Breast epithelium (tissue), 4 donors: ENCODE measurements at places on chromosomes 3 and 15. TPM values are rescaled to one million over a fixed set of nuclear protein-coding genes. Genes with fewer than 3 reads are reported as not detected.

- H3K27ac ChIP-seq, result no peak overlapping the region
- no peaks in the 10 kb centered on the region for H3K4me1 ChIP-seq
- H3K36me3 ChIP-seq, result no peaks in the 10 kb centered on the region
- no peaks in the 10 kb centered on the region for H3K27me3 ChIP-seq
Observed at GRCh38 chr3:153572654-153573053, 410.6 kb downstream of the RAP2B start.

DNA sequence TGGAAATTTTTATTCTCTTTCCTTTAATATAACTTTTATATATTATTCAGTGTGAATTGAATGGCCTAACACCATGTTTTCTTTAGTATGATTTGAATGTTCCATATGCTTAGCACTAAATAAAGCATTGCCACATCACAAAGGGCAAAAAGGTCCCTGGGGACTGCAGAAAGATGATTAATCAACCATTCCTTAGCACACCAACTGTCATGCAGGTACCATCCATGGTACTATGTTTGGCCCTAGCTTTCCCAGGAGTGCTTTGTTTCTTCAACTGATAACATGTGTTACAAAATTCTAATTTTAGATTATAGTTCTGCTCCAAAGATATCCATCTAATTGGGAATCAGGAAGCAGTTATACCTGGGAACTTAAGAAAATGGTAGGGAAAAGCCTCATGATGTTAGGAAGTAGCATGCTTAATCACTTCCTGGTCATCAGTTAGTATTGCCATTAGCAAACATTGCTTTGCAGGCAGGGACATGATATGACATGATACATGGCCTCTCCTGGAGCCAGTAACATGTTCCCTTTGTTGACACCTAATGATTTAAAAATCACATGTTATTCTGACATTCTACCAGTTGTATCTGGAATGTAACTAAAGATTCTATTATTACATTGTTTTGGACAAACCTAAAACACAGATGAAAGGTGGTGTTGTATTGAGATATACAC, 712.6 kb upstream of the GBE1 start:
- no peaks in the 10 kb centered on the region for H3K36me3 ChIP-seq
- H3K4me3 ChIP-seq, result no peak overlapping the region
- no peaks in the 10 kb centered on the region for H3K4me1 ChIP-seq
- no peaks in the 10 kb centered on the region for H3K27me3 ChIP-seq
- H3K27ac ChIP-seq, result no peak overlapping the region

DNA sequence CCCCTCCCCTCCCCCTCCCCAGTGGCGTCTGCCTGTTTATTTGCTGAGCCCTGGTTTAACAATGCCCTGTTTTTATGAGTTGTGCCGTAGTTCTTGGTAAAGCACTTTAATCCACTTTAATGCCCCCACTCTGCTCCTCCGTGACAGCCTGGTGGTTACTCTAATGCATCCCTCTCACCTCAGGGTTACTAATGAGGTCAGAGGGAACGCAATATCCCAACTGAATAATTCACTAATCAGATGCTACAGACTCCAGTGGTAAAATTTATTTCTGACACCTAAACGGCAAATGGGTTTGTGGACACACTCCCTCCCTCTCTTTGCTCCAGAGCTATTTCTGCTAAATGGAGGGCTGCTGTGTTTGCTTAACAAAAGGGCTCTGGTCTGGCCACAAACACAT, 26.1 kb upstream of the NTRK3 start:
- H3K36me3 ChIP-seq, result no peaks in the 10 kb centered on the region
- H3K4me1 ChIP-seq, result no peaks in the 10 kb centered on the region
- no peak for DNase-seq
- H3K27ac ChIP-seq, result no peak overlapping the region

DNA sequence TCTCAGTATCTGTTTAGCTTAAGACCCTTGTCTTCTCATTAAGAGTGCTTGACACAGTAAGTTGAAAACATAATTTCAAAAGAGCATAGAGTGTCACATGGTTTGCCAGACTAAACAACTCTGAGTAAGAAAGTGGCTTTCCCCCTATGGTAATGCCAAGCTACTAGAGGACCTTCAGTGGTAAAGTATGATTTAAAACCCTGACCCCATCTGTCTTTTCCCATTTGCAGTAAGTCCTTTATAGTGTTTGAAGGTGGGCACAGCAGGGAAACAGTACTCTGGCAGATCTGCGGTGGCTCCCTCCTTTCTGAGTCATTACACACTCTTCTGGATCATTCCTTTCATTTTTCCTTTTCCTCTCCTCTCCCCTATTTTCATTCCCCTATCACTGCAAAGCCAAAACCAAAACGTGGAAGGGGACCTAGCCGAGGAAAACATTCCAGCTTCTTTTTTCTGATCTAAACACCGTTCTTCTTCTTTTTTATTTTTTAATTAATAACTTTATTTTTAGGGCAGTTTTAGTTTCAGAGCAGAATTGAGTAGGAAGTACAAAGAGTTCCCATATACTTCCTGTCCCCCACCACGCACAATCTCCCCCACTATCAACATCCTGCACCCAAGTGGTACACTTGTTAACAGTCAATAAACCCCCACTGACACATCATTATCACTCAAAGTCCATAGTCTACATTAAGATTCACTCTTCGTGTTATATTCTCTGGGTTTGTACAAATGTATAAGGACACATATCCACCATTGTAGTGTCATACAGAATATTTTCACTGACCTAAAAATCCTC, 74.7 kb downstream of the PPARG start:
- no peak overlapping the region for H3K4me3 ChIP-seq
- no peaks in the 10 kb centered on the region for H3K4me1 ChIP-seq
- no peaks in the 10 kb centered on the region for H3K27me3 ChIP-seq
- DNase-seq, result no peak

- DNase-seq, result no peak
- no peaks in the 10 kb centered on the region for H3K36me3 ChIP-seq
- H3K4me3 ChIP-seq, result no peak overlapping the region
Observed at GRCh38 chr3:101796077-101796680, 17.2 kb downstream of the NXPE3 start.

DNA sequence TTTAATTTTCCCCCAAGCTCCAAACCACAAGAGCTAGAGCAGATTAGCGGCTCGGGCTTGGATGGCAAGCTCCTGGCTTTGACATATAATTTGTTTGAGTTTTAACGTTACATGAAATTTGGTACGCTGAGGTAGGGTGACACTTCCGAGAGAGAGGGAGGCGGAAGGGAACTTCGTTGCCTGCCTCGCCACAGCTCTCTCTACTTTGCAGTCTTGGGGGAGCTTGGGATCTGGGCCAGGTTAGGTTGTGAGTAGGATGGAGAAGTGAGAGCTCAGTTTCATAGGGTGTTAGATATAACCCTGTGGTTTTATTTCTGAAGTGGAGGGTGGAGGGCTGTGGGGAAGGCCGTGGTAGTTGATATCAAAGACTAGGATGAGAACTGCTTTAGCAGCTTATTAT, 39.7 kb downstream of the LRTM1 start:
- no peaks in the 10 kb centered on the region for H3K4me1 ChIP-seq
- H3K36me3 ChIP-seq, result no peaks in the 10 kb centered on the region
- no peaks in the 10 kb centered on the region for H3K27me3 ChIP-seq
- no peak for DNase-seq
- H3K27ac ChIP-seq, result no peak overlapping the region

- DNase-seq, result no peak
- H3K27me3 ChIP-seq, result no peaks in the 10 kb centered on the region
- no peaks in the 10 kb centered on the region for H3K4me1 ChIP-seq
- H3K36me3 ChIP-seq, result no peaks in the 10 kb centered on the region
- no peak overlapping the region for H3K27ac ChIP-seq
Observed at GRCh38 chr15:96237002-96237401, 93.5 kb upstream of the NR2F2 start.

DNA sequence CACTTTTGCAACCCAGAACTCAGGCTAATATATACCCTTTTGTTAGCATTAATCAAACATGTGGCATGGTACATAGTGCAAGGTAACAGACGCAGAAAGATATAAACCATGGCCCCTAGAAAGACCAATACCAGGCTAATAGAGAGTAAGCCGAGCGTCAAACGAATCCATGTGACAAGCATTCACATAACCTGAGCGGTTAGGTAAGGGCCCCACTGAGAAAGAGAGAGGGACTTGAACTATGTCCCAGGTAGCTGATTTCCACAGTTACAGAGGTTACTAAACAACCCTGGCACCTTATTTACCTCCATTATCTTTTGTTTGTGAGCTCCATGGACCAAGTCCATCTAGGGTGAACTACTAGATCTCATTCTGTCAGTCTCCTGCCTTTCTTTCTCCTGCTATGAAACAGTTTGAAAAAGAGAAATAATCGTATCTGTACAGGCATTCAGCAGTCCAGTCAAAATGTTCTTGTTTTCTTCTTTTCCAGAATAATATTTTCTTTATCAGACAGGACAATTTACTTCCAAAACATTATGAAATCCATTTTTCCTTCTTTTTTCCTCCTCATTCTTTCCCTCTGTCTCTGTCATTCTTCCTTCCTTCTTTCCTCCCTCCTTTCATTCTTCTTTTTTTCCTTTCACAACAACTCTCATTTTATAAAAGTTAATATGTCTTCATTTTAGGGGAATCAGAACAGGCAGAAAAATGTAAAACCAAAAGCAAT, 30.5 kb upstream of the TNFSF10 start:
- no peaks in the 10 kb centered on the region for H3K4me1 ChIP-seq
- no peak overlapping the region for H3K4me3 ChIP-seq
- H3K27me3 ChIP-seq, result no peaks in the 10 kb centered on the region
- DNase-seq, result no peak
- H3K27ac ChIP-seq, result no peak overlapping the region

GRCh38 chr3:171195686-171196085, 169.2 kb upstream of the SLC2A2 start:
- H3K27ac ChIP-seq, result no peak overlapping the region
- DNase-seq, result no peak
- no peaks in the 10 kb centered on the region for H3K4me1 ChIP-seq
- no peak overlapping the region for H3K4me3 ChIP-seq
- no peaks in the 10 kb centered on the region for H3K27me3 ChIP-seq

GRCh38 chr3:186895406-186895805, 34.9 kb upstream of the ST6GAL1 start:
- H3K27ac ChIP-seq, result no peak overlapping the region
- no peaks in the 10 kb centered on the region for H3K36me3 ChIP-seq
- no peak for DNase-seq
- H3K4me3 ChIP-seq, result no peak overlapping the region
- no peaks in the 10 kb centered on the region for H3K27me3 ChIP-seq

GRCh38 chr15:73474785-73475184, 31.8 kb downstream of the REC114 start:
- H3K36me3 ChIP-seq, result no peaks in the 10 kb centered on the region
- no peaks in the 10 kb centered on the region for H3K27me3 ChIP-seq
- DNase-seq, result no peak
- H3K4me3 ChIP-seq, result no peak overlapping the region
- H3K4me1 ChIP-seq, result no peaks in the 10 kb centered on the region
- no peak overlapping the region for H3K27ac ChIP-seq

DNA sequence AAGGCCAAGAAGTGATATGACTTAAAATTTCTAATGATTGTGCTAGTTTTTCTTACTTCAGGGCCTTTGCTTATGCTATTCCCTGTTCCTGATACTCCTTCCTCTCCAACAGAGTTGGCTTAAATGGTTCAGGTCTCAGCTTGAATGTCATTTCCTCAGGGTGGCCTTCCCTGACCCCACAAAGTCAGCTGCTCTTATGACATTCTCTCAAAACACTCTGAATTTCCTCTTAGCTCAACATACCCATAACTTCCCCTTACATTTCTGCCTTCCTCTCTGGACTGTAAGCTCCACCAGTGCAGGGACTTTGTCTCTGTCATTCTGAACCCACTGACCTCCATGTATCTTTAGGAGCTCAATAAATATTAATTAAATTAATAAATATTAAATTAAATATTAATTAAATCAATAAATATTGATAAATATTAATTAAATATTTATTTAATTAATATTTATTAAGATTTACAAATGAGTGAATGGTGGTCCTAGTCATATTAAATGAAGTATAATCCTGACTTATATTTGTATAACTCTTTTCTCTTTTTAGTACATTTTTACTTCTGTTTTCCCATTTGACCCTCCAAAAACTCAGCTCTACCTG, 17.9 kb upstream of the TMCC1 start:
- H3K27me3 ChIP-seq, result no peaks in the 10 kb centered on the region
- H3K27ac ChIP-seq, result no peak overlapping the region
- no peaks in the 10 kb centered on the region for H3K4me1 ChIP-seq
- H3K36me3 ChIP-seq, result no peaks in the 10 kb centered on the region
- DNase-seq, result no peak
- H3K4me3 ChIP-seq, result no peak overlapping the region

DNA sequence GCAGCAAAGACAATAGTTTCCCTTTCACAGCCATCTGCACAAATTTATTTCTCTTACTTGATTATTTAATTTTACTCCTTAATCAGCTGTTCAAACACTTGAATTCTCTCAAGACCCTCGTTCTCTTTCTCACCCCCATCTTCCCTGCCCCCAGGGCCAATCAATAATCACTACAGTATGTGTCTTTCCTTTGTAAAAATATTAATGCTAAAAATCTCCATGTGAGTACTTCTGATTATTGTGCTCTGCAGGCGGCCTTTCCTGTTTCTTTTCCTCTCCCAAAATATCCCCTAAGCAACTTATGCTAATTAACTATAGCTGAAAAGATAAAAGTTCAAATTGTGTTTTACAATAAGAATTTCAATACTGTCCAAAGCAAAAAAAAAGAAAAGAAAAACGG, 617.0 kb upstream of the CBLB start:
- H3K4me1 ChIP-seq, result no peaks in the 10 kb centered on the region
- H3K27me3 ChIP-seq, result no peaks in the 10 kb centered on the region
- no peak for DNase-seq
- no peak overlapping the region for H3K27ac ChIP-seq
- no peaks in the 10 kb centered on the region for H3K36me3 ChIP-seq

DNA sequence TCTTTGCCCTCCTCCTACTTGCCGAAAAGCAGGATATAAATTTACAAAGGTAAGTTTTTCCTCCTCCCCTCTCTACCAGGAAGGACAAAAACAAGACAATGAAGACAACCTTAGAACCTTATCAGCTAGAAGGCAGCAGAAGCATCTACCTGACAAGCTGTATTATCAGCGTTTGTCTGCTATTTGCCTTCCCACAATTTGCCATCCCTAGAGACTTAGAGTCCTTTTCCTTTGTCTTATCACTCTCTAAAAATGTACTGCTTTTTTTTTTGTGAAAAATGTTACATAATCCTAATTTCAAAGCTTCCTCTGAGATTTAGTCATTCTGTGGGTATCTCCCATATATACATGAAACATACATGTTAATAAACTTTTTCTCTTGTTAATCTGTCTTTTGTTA, 176.9 kb upstream of the PROK2 start:
- DNase-seq, result no peak
- H3K4me1 ChIP-seq, result no peaks in the 10 kb centered on the region
- H3K4me3 ChIP-seq, result no peak overlapping the region
- no peaks in the 10 kb centered on the region for H3K36me3 ChIP-seq
- H3K27ac ChIP-seq, result no peak overlapping the region

- H3K4me1 ChIP-seq, result no peaks in the 10 kb centered on the region
- H3K4me3 ChIP-seq, result no peak overlapping the region
- no peaks in the 10 kb centered on the region for H3K27me3 ChIP-seq
- H3K27ac ChIP-seq, result no peak overlapping the region
- H3K36me3 ChIP-seq, result no peaks in the 10 kb centered on the region
Observed at GRCh38 chr3:81776643-81777042, 15.2 kb upstream of the GBE1 start.

GRCh38 chr3:69252631-69253030, 130.2 kb upstream of the LMOD3 start:
- H3K4me1 ChIP-seq, result no peaks in the 10 kb centered on the region
- no peaks in the 10 kb centered on the region for H3K27me3 ChIP-seq
- no peak for DNase-seq
- no peak overlapping the region for H3K4me3 ChIP-seq

Gene FES
- 54.7 TPM for total RNA-seq

Gene SEMA3F
- 49.8 TPM for total RNA-seq

Gene MYL3
- total RNA-seq, result 5.9 TPM

Gene STAC
- total RNA-seq, result 1.4 TPM
